ENCODE measurements at places on chromosomes 1 and 21.

GRCh38 chr1:76292418-76293184 lies 218.1 kb downstream of the ST6GALNAC3 start:
- no peak for DNase-seq

GRCh38 chr1:204530932-204531331 lies 14.7 kb downstream of the MDM4 start:
- DNase-seq: no peak

- no peak for DNase-seq
Measured at GRCh38 chr1:209884665-209885117, 53.3 kb upstream of the SYT14 start.

- no peak for DNase-seq
Measured at GRCh38 chr1:86833461-86834215, 80.3 kb downstream of the SELENOF start.

DNA sequence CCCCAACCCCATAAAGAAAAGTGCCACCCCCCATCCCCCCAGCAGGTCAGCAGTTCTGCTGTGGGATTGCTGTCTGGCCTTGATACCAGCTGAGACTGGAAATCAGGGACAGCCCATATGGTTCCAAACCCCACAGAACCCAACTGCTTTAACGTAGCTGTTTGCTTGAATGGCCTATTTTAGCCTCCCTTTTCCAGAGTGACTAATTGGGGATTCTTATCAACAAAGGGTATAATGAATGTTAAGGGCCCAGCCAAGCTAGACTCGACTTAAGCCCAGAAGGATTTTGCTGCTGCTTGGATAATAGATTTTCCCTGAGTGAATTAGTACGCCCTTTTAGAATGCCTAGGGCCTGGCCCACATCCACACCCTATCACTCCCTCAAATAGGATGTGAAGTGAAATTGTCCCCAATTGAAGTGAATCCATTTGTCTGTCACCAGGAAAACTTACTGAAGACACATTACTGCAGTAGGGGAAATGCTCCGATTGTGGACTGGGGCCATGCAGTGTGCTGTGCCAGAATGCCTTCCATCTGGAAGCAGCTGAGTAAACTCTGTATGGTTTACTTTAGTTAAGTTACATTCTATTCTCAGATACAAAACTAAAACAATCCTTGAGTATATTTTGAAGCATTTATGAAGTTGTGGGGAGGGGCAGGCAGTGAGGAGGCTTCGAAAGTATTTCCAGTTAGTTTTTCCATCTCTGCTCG lies 156.9 kb downstream of the DHRS3 start:
- no peak for DNase-seq

GRCh38 chr1:50422675-50422945 lies 633 bp downstream of the DMRTA2 start:
- DNase-seq: no peak

DNA sequence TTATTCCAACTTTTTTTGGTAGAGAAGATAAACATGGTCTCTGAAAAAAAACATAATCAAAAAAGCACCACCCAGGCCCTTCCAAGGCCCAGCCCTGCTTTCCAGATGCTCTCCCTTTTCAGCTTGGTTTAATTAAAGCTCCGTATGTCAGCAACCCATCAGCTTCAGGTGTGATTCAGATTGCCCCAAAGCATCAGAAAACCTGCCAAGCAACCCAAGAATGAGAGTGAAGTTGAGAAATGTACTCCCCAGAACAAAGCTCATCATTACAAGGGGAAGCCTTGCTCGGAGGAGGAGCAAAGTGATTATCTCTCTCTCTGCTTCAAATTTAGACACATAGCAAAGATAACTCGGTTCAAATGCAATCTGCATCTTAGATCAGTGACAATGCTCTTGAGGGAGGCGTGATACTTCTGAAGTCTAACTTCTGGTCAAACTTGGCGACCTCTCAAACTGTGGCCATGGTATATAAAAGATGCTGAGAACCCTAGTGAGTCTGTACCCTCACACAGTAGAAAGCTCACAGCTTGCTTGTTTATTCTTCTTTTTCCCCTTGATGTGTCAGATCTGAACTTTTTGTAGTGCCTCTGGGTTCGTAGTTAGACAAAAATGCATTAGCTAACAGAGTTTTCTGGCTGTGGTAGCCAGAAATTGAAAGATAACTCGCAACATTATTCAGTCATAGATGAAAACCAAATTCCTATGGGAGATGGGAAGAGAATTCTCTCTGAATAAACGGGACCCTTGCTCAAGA lies 63.3 kb upstream of the ZC3H11B start:
- DNase-seq: no peak

- no peak for DNase-seq
Measured at GRCh38 chr1:50422946-50423669, at the start of gene DMRTA2. DMRTA2 (minus strand) TSS chr1:50423443; CDS start chr1:50421536, 1,907 bp downstream.

- DNase-seq: no peak
Measured at GRCh38 chr1:185483664-185484450, 166.8 kb upstream of the IVNS1ABP start.

Data from cortex of kidney (tissue), 1 donor.